ENCODE measurements at places on chromosomes 2 and 18. TPM values are rescaled to one million over a fixed set of nuclear protein-coding genes. Genes with fewer than 3 reads are reported as not detected.

GRCh38 chr2:170715932-170716777 lies 1.0 kb downstream of the SP5 start:
- peak overlapping the region; percentile 61 for H3K27ac ChIP-seq
- DNase-seq: no peak
- peaks cover 6% of the 10 kb centered on the region for H3K36me3 ChIP-seq
- peaks cover 31% of the 10 kb centered on the region for H3K4me1 ChIP-seq
- H3K27me3 ChIP-seq: peaks cover 62% of the 10 kb centered on the region
- H3K4me3 ChIP-seq: peak overlapping the region; percentile 78

- H3K27ac ChIP-seq: no peak overlapping the region
- no peak overlapping the region for H3K4me3 ChIP-seq
- peaks cover 42% of the 10 kb centered on the region for H3K27me3 ChIP-seq
- no peaks in the 10 kb centered on the region for H3K4me1 ChIP-seq
These were observed 317.5 kb downstream of the PARD3B start for GRCh38 chr2:204862809-204863208.

DNA sequence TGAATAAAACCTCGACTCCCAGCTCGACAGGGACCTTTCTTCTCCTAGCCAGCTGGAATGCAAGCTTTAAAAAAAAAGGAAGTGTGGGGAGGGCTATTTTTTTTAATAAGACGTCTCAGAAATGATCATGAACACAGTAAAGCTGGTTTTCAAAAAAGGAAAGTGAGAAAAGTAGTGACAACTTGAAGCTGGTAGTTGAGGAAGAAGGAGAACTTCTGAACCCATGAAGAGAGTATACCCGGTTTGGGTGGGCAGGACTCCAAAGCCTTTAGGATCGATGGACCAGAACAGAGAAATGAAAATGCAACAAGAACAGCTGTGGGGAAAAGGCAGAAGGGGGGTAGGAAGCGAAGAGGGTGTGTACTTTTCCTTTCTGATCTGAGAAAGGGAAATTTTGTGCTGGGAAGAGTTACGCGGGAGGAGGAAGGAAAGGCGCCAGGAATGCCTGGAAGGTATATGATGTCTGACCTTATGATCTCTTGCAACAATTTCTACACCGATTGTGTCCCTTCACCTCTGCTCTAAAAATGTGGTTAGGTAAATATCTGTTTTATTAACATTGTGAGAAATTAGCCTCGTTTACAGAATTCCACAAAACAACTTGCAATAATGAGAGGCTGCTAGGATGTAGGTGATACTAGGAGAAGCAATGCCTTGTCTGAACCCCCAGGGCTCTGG lies 22.6 kb upstream of the CYP1B1 start:
- H3K4me1 ChIP-seq: peaks cover 52% of the 10 kb centered on the region
- no peak overlapping the region for H3K27ac ChIP-seq
- peaks cover 39% of the 10 kb centered on the region for H3K27me3 ChIP-seq
- H3K36me3 ChIP-seq: peaks cover 3% of the 10 kb centered on the region
- DNase-seq: no peak

DNA sequence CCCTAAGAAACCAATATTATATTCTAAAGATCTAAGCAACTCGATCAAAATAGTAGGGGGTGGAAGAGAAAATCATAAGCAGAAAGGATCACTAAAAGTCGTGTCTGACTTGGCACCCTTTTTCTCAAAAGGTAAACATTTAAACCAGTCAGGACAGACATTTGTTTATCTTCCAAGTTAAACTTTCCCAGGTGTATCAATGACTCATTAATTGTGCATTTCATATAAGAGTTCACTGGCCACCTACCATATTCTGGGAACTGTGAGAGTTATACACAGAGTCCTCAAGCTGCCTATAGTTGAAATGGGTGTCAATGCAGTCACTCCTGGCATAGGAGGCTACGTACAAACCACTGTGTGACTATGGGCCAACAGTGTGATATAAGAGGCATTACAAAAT lies 4.8 kb upstream of the ACVR1 start:
- H3K4me3 ChIP-seq: no peak overlapping the region
- H3K27me3 ChIP-seq: no peaks in the 10 kb centered on the region
- H3K27ac ChIP-seq: no peak overlapping the region
- DNase-seq: no peak
- H3K4me1 ChIP-seq: peaks cover 24% of the 10 kb centered on the region
- H3K36me3 ChIP-seq: peaks cover 12% of the 10 kb centered on the region

DNA sequence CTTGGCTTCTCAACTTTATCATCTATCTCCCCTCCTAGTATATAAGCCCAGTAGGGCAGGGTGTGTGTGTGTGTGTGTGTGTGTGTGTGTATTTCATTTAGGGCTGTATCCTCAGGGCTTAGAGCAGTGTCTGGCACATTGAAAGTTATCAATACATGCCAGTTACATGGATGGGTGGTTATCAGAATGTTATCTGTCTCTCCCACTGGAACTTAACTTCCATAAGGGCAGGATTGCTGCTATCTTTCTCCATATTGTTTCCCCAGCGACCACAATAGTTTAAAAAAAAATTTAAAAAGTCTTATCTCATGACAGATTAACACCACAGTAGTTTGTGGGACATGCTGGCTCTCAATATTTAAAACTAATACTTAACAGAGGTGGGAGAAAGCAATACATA lies 488.9 kb downstream of the PLCL1 start:
- H3K36me3 ChIP-seq: no peaks in the 10 kb centered on the region
- H3K4me3 ChIP-seq: no peak overlapping the region
- H3K27ac ChIP-seq: no peak overlapping the region
- H3K27me3 ChIP-seq: peaks cover 21% of the 10 kb centered on the region

GRCh38 chr2:128983094-128983493 lies 664.4 kb upstream of the HS6ST1 start:
- no peaks in the 10 kb centered on the region for H3K27me3 ChIP-seq
- H3K4me3 ChIP-seq: no peak overlapping the region
- DNase-seq: no peak
- no peaks in the 10 kb centered on the region for H3K36me3 ChIP-seq
- H3K27ac ChIP-seq: no peak overlapping the region
- no peaks in the 10 kb centered on the region for H3K4me1 ChIP-seq

- DNase-seq: no peak
- H3K27me3 ChIP-seq: no peaks in the 10 kb centered on the region
- H3K4me1 ChIP-seq: no peaks in the 10 kb centered on the region
- H3K27ac ChIP-seq: no peak overlapping the region
These were observed 7.0 kb downstream of the TTC31 start for GRCh38 chr2:74489906-74490305.

DNA sequence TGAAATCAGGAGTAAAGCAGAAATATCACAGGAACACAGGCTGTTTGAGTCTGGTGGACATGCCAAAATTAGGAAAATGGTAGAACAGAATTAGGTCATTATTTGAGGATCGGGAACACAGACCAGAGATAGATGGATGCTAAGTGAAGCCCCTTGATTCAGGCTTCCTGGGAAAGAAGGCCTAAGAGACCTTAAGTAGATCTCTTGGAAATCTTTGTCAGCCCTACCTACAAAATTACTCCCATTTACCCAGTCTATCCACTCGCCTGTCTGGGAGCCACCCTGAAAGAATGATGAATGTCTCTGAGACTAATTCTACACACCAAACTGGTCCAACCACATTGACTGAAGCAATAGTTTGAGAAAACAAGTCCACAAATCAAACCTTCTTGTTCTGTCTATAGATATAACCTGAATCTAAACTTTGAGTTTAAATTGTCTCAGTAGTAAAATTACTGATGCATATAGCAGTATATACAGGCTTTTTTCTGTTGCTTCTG lies 36.6 kb upstream of the TANK start:
- peaks cover 34% of the 10 kb centered on the region for H3K4me1 ChIP-seq
- H3K27ac ChIP-seq: peak overlapping the region; percentile 32
- H3K4me3 ChIP-seq: peak overlapping the region; percentile 15
- H3K27me3 ChIP-seq: no peaks in the 10 kb centered on the region
- H3K36me3 ChIP-seq: peaks cover 1% of the 10 kb centered on the region

DNA sequence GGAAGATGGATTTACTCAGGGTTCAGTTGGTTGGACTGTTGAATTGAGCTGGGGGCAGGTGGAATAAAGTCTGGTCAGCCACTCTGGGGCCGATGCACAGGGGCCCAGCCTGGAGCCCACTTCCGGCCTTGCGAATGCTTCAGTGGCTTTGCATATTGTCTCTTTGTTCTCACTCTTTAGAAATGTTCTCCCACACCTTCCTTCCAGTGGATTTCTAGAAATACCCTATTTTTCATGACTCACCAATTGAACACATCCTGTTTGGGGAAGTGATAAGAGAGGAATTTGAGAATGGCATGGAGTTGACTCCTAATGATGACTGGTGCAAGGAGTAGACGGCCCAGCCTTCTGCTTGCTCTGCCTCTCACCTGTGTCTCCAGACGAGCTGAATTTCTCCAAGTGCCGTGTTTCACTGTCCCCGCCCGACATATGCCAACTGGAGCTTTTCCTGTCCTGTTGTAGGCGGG lies 28.1 kb downstream of the ASAP2 start:
- no peak for DNase-seq
- H3K27me3 ChIP-seq: peaks cover 20% of the 10 kb centered on the region
- no peaks in the 10 kb centered on the region for H3K36me3 ChIP-seq
- H3K4me3 ChIP-seq: no peak overlapping the region
- H3K27ac ChIP-seq: no peak overlapping the region

DNA sequence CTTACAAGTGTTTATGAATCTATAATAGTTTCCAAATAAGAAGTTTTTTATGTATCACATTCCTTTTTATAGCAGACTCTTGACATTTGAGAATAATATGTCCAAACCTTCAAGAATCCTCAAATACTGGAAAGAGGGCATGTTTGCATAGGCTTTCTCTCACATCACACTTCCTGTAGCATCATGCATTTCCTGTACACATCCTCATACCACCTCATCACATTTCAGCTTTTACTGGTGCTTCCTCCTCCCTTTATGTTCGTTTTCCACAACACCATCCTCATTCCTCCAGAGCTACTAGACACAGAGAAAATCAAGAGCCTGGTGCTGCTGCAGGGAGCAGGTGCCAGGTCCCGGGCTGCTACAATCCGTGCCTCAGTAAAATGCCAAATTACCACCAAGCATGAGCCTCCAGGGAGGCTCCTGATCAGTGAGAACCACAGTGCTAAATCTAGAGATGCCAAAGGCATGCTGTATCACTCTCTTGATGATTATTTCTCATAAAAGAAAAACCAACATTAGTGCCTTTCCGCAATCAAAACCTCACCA lies 137.7 kb upstream of the CYP1B1 start:
- H3K36me3 ChIP-seq: peaks cover 2% of the 10 kb centered on the region
- peaks cover 12% of the 10 kb centered on the region for H3K4me1 ChIP-seq
- peak overlapping the region; percentile 9 for H3K27ac ChIP-seq
- DNase-seq: no peak
- H3K4me3 ChIP-seq: no peak overlapping the region
- H3K27me3 ChIP-seq: peaks cover 12% of the 10 kb centered on the region

DNA sequence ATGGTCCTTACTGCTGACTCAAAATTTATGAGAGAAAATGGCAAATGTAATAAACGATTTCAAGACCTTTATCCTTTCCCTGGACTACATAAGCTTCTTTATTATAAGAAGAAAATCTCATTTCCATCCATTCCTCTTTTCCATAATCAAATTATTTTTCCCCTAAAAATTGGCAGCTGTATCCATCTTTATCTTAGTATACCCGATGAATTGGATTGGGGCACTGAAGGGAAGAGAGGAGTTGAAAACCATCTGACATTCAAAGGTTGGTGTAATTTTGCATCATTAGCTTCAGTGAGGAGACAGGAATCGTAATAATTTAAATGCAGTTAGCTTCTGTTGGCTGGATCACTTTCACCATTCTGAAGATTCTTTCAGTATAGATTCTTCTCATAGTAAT lies 574.1 kb downstream of the XIRP2 start:
- H3K36me3 ChIP-seq: no peaks in the 10 kb centered on the region
- H3K4me1 ChIP-seq: no peaks in the 10 kb centered on the region
- H3K27ac ChIP-seq: no peak overlapping the region
- no peaks in the 10 kb centered on the region for H3K27me3 ChIP-seq
- no peak for DNase-seq

DNA sequence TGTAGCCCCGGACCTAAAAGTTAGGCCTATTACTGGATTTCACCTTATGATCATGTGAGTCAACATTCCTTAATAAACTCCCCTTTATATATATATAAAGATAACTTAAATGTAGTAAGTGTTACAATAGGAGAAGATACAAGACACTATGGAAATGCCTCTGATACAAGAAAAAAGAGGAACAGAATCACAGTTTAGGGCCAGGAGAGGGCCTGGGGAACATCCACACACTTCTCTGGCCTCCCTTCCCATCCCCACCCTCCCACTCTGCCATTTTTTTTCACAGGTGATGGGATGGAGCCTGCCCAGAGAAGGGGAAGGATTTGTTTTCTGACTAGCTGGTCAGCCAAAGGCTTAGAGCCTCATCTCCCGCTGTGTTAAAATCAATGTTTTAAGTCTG lies 6.4 kb downstream of the CDC42EP3 start:
- H3K36me3 ChIP-seq: peaks cover 10% of the 10 kb centered on the region
- no peak for DNase-seq
- H3K27me3 ChIP-seq: peaks cover 3% of the 10 kb centered on the region

DNA sequence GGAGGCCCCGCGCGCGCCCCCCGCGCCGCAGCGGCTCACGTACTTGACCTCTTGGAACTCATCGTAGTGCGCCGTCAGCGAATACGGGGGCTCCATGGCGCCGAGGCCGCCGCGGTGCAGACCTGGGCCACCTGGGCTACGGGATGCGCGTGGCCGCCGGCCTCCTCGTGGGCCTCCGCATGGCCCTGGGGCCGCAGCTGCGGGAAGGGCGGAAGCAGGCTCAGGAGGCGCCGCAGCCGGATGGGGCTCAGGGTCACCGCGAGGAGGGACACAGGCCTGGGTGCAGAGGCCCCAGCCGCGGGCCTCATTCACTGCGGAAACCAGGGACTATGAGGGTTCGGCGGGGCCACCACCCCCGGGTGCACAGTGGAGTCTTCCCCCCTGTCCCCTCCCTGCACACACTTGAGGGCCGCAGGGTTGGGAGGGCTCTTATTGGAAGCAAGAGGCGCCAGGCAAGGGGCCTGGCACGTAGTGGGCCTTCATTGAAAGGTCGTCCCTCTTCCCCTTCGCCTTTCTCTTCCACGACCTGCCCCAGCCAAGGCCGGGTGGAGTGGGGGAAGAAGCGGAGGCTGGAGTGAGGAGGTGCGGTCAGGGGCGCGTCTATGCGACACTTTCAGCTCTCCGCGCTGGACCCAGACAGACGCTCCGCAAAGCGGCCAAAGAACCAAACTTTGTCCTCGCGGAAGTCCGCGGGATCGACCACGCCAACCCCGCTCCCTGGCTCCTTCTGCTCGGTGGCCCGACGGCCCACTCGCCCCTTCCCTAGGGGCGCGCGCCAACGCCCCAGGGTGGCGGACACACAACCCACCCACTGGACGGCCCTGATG lies 863 bp downstream of the ECEL1 start:
- H3K27ac ChIP-seq: no peak overlapping the region
- no peaks in the 10 kb centered on the region for H3K36me3 ChIP-seq
- H3K4me3 ChIP-seq: no peak overlapping the region
- no peaks in the 10 kb centered on the region for H3K4me1 ChIP-seq

UGT1A4 gene
- total RNA-seq: not detected

SPTBN1 gene
- total RNA-seq: 64.2 TPM

FABP1 gene
- not detected for total RNA-seq

ZNF514 gene
- 10.1 TPM for total RNA-seq

PLB1 gene
- 0.75 TPM for total RNA-seq

NT5C1B gene
- not detected for total RNA-seq

REG1B gene
- total RNA-seq: not detected

PIKFYVE gene
- total RNA-seq: 28.7 TPM

ZNF804A gene
- total RNA-seq: 0.05 TPM

APCDD1 gene
- total RNA-seq: not detected

PROKR1 gene
- total RNA-seq: not detected

DNER gene
- total RNA-seq: not detected

KIF1A gene
- 0.66 TPM for total RNA-seq

TUBA3E gene
- total RNA-seq: not detected

G6PC2 gene
- not detected for total RNA-seq

DOK6 gene
- not detected for total RNA-seq

SNTG2 gene
- not detected for total RNA-seq

CXCR4 gene
- 83.3 TPM for total RNA-seq

Measured in activated T-helper 1 cell treated with anti-CD3 and anti-CD28 coated beads, Interleukin-12 subunit alpha, Interleukin-12 subunit beta, Interleukin-2, Interleukin-4 antibody, amounts not matched to agents 30 ng/mL and 10 ng/mL and 1 ng/mL, durations not matched to agents 14 hours and 24 hours and 36 hours (primary cell).